ENCODE measurements at places on chromosomes 3 and 15.

GRCh38 chr15:86077070-86077469, 2.6 kb upstream of the AGBL1 start:
- no peak for DNase-seq

DNA sequence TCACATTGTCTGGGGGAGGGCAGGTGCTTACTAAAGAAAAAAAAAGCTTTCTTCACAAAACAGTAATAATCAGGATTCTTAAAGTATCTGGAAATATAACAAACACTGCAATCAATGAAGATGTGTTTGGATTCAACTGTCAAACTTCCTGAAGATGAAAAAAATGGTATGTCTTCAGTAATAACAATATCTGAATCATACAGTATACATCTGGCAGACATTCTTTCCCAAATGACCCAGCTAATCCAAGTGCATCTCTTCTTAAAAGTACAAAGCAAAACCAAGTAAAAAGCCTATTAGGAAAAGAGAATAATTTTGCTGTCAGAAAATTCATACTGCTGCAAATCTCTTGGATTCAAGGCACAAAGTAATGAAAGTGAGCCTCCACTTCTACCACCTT, 145.0 kb upstream of the MCTP2 start:
- DNase-seq, result peak; percentile 32

GRCh38 chr3:150146991-150147761, 176.5 kb upstream of the PFN2 start:
- peak; percentile 85 for DNase-seq

DNA sequence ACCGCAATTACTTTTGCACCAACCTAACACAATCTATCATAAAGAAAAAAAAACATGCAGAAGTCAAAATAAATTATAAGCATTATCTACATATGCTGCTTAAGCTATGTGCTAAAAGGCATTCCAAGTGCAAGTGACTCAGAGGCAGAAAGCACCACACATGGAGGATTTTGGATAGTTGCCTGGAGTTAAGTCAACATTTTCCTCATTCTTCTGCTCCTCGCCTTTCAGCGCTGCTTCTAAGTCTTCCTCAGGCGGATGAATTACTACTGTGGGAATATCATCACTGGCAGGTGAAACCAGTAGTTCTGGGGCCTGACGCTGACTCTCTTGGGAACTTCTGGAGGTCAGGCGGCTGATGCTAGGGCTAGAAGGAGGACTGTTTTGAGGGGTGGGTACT, 53.1 kb downstream of the SLC4A7 start:
- DNase-seq, result peak; percentile 95

GRCh38 chr3:50342813-50343633, 2.4 kb upstream of the RASSF1 start:
- DNase-seq, result no peak

- no peak for DNase-seq
Observed at GRCh38 chr15:63600001-63600615, 2.9 kb downstream of the FBXL22 start.

DNA sequence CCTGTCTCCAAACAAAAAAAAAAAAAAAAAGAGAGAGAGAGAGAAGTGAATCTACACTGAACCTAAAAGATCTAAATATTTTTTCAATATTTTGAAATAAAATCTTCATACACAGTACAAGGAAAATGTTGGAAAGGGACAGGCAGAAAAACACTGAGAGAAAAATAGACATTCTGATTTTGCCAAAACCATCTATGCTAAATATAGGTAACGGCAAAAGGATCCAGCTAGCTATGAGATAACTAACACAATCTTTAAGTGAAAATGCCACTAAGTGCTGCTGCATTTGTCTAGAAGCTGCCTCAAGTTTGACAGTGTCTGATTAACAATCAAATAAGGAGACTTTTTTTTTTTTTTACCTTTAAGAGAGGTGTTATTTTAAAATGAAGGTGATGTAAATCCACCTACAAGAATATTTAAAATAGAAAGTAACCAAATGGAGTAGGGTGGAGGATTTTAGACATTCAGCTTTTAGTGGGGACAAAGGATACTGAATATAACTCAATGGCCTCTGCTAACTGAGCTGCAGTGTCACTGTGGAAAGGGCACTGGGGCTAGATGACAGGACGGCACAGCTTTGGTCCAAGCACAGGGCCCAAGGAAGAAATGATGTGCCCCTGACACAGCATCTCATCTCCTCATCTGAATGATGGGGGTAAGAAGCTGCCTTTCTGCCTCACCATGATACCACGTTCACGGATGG, 62.4 kb downstream of the HACD2 start:
- no peak for DNase-seq

- DNase-seq, result no peak
Observed at GRCh38 chr3:173003956-173004355, 137.1 kb downstream of the SPATA16 start.

- no peak for DNase-seq
Observed at GRCh38 chr3:15551902-15552301, 30.4 kb upstream of the COLQ start.

GRCh38 chr3:176969506-176969905, 227.8 kb downstream of the TBL1XR1 start:
- no peak for DNase-seq

DNA sequence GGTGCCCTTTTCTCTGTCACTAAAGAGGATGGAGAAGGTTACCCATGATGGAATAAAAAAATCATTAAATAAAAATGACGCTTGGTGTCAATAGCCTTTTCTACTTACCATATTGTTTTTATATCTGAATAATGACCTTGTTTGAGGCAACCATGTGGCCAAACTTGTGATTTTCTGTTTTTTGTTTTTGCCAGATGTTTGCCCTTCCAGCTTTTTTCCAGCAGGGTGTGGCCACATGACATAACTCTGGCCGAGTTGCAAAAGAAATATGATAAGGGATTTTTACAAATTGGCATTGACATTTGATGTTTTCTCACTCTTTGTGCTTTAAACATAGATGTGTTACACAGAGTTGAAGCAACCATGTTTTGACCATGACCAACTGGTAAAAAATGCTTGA, 39.7 kb upstream of the EPHA3 start:
- no peak for DNase-seq

GRCh38 chr3:52827441-52827840, 3.0 kb downstream of the ITIH4 start:
- DNase-seq, result no peak

- DNase-seq, result no peak
Observed at GRCh38 chr15:47066392-47066791, 650.9 kb upstream of the SEMA6D start.

DNA sequence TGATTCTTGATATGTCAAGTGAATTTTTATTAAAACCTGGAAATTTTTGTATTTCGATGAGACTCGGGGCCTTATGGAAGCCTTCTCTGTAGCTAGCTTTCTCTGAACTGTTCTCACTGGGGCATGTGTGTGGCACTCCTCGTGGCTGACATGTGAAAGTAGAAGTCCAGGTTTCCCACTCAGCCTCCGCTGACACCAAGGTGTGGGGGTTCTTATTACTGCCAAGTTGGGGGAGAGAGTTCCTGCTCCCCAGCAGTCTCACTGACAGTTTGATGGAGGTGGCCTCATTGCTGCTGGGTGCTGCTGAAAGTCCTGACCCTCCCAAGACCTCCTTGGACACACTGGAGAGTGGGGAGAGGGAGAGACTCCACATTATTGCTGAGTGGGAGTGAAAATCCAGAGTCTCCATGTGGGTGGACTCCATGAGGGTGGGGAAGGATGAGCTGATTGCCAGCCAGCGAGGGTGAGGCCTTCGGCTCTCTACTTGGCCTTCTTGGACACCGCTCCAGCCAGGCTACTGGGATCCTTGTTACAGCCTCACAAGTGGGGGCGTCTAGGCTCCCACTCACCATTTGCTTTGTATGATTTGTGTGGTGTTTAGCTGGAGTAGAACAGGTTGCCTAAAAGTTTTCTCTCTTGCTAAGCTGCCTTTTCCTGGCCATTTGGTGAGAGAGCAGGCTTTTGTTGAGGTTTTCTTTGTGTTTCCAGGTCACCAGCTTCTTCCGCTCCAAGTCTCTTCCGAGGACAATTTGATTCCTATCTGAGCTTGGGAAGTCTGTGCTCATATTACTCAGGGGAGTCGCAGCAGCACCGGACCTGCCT, 64.1 kb downstream of the LSM3 start:
- no peak for DNase-seq

DNA sequence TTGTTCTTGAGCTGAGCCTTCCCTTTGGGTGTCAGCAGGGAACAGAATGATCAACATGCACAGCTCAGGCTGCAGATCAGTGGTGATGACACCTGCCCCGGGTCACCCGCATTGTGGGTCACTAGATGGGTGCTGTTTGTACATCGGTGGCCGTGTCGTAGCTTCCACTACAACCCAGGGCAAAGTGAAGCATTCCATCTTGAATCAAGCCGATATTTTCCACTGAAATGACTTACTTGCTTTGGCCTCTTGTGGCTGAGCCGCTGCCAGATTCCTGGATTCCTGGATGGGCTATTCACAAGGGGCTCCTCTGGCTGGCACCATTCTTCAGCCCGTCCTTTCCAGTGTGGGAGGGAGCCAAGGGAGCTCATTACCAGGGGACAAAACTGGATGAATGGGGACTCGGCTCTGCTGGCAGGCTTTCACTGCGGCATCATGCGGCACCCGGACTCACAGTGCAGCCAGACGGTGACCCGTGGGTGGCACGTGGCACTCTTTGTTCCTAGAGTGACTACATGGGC, 65.6 kb downstream of the SLCO3A1 start:
- DNase-seq, result no peak

DNA sequence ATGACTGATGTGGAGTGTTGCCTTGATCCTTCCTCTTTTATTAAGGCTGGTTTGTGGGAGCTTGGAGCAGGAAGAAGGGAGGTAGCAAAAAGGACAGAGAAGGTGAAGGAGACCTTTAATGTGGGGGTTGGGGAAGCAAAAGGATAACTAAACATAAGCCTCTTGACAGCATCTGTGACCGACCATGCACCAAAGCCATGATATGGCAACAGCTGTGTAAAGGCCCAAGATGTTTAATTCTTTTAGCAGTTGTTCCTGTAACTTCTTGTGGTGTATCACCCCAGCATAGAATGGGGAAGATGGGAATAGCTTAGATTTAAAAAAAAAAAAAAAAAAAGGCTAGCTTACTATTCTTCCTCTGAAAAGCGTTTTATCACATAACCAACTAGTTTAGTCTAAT, 194.7 kb downstream of the KLHL25 start:
- DNase-seq, result no peak

GRCh38 chr15:86915811-86916331, 836.2 kb downstream of the AGBL1 start:
- peak; percentile 7 for DNase-seq

- no peak for DNase-seq
Observed at GRCh38 chr3:31709005-31709404, 176.3 kb downstream of the STT3B start.

DNA sequence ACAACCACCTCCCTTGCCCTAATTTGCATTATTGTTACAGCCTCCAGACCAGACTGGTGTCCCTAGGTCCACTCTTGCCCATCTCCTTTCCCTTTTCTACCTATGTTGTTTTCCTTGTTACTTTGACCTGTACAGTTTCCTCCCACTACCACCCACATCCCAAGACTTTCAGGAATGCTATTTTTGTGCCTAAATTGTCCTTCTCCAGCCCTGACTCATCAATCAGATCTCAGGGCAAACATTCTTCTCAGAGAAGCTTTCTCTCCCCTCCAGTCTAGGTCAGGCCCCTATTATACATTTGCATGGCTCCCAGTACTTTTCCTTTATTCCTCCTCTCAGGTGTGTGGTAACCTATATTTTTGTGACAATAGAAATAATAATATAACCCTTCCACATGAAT, 241.5 kb downstream of the IGSF11 start:
- DNase-seq, result no peak

GRCh38 chr3:115388166-115388565, 235.1 kb upstream of the GAP43 start:
- DNase-seq, result no peak

DNA sequence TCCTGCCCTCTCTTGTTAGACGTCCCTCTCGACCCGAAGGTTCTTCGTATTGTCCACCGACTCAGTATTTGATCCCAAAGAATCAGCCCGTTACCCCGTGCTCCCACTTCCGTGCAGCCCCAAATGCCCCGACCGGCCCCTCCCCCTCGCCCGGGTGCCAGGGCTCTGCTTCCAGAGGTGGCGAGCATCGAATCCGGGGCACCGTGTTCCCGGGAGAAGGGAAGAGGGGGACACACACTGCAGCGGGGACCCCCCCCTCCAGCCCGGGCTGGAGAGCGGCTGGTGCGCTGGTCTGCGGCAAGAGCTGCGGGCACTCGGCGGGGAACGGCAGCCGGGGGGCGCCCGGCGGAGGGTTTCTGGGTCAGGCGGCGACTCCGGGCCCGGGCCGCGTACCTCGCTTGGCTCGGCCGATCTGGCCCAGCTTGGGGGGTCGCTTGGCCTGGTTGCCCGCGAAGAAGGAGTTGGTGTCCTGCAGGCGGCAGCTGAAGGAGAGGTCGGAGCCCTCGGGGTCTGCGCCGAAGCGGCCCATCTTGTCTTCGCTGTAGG, 556 bp downstream of the CAMK2N2 start:
- DNase-seq, result no peak

DNA sequence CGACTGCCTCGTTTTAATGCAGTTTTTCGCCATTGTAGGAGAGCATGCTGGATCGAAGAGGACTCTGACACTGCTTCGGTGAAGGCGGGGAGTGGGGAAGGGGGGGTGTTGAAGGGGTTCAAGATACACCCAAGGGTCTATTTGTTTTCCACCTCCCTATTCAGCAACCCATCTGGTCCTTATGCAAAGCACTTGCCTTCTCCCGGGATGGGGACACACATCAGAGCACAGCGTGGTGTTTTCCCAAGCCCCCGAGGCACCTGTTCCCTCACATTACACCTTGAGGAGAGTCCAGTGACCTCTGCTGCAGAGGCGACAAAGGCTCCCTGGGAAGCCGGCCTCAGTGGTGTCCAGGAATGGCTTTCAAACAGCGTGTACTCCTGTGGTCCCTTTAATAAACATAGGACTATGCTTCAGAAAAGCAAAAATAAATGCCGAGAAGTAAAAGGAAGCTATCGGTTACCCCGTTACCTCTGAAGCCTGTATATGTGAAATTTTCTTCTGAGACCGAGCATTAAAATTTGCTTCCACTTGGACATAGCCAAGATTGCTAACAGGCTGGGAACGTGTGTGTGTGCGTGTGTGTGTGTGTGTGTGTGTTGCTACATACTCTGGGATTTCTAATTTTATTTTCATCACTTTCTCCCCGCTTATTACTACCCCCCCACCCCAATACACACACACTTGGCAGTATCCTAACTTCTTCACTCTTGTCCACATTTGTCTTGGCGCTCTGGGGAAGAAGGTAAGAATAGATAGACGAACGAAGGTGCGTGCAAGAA, 53.2 kb downstream of the CCDC54 start:
- DNase-seq, result no peak
